ENCODE measurements at places on chromosomes 2 and 18.

GRCh38 chr2:98502556-98503335, 58.1 kb downstream of the INPP4A start:
- no peak for DNase-seq

GRCh38 chr2:40105593-40105992, 326.5 kb upstream of the THUMPD2 start:
- DNase-seq: no peak

DNA sequence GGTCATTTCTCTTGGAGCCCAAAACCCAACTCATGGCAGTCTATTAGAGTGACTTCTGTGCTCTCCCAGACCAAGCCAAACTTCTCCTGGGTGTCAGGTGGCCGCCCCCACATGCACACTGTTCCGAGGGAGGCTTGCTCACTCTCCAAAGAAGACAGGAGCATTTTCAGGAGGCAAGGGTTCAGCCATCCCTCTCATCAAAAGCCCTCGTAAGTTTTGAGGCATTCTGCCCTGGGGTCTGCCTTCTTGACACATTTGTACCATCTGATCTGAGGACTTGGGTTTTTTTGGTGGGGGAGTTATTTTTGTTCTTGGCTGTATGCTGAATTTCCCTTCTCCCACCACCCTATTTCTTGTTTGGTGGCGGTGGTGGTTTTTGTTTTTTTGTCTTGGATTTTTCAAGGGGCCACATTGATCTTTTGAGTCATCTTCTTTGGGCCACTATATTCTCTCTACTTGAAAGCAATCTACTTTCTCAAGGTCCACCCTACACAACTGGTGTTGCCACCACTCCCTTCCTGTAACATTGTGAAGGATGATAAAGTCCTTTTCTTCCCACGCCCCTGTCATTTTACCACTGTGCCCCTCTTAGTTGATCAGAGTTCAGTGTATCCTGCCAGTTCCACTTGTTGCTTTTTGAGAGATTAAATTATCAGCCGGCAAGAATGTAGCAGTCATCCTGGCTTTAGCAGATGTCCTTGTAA, 255.8 kb downstream of the CYP26B1 start:
- no peak for DNase-seq

DNA sequence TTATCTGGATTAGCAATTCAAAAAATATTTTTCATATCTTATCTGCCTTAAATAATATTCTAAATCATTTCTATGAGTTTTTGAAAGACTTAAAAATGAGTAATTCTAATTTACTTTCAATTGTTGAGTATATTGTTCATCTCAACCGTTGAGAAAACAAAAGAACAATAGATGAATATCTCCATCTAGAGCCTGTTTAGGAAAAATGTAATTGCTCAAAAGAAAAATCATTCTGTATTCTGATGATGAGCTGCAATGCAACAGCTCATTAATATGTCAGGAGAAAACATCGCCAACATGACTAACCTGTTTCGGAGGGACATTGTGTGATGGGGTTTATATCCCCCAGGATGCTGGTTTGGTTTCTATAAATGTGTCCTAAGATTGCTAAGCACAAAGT, 417.6 kb downstream of the SUCLG1 start:
- no peak for DNase-seq

DNA sequence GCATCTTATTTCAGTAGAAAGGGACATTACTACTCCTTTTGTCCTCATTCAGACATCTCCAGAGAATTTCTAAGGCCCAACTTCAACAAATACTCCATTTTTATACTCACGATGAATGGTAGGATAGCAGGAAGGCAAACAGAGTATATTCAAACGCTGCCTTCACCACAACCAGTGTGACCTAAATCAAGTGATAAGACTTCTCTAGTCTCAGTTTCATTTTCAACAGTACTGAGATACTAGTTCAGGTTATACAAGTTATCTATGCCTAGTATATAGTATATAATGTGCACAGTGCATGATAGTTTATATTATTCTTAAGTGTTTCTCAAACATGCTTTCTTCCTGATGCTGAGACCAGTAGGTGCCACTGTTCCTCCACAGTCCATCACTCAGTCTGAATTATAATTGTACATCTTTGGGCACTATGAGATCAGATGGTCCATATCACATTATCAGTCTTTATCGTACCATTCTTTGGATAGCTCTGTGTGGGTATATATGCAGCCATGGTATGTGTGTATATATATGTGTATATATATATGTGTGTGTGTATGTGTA, 66.3 kb upstream of the RPE start:
- no peak for DNase-seq

- no peak for DNase-seq
These were observed 238.9 kb downstream of the CYP26B1 start for GRCh38 chr2:71908798-71909197.

DNA sequence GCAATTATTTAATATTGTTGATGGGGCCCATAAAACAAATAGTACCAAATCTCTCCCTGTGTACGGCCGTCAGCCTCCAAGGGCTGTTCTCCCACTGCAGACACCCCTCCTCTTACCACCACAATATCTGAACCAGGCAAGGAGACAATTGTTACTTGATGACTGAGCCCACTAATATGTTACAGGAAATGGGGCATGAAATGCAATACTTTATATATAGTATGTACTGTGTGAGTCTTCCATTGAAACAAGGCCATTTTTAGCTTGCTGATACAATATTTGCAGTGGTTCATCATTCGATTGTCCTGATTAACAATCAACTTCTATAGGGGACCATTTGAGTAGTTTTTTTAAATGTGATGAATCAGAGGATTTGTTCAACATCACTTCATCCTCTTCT, 307.3 kb downstream of the GBX2 start:
- DNase-seq: no peak

DNA sequence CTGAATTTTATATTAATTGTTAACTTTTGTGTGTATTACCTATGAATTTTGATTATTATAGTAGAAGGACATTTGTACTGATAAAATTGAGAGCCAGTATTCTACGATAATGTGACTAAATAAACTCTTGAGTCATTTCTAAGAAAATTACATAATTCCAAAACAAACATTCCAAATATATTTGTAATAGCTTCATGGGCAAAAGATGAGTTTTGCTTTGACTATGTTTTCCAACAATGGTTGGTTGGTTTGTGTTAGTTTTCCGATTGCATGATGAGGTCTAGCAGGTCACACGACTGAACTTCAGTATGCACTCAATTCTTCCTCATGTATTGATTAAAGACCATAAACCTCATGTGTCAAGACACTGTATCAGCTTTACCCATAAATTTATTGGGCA, 71.7 kb upstream of the WDR75 start:
- DNase-seq: no peak

- DNase-seq: no peak
These were observed 28.5 kb downstream of the CYP27C1 start for GRCh38 chr2:127191331-127192219.

GRCh38 chr2:3115301-3116042, 262.1 kb downstream of the EIPR1 start:
- DNase-seq: no peak

DNA sequence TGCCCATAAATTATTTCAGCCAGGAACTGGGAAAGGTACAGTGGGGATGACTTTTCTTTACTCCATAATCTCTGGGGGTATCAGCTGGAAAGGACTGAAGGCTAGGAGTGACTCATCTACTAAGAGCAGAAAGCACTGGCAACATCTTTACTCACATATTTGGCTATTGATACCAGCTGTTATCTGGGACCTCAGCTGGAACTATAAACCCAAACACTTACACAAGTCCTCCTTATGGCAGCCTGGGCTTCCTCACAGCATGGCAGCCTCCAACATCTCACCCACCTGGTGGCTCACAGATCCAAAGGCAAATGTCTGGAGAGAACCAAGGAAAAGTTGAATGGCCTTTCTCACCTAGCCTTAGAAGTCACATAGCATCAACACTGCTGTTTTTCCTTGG, 379.0 kb upstream of the RND3 start:
- no peak for DNase-seq

GRCh38 chr2:235715601-235716000, 221.8 kb downstream of the AGAP1 start:
- DNase-seq: no peak

DNA sequence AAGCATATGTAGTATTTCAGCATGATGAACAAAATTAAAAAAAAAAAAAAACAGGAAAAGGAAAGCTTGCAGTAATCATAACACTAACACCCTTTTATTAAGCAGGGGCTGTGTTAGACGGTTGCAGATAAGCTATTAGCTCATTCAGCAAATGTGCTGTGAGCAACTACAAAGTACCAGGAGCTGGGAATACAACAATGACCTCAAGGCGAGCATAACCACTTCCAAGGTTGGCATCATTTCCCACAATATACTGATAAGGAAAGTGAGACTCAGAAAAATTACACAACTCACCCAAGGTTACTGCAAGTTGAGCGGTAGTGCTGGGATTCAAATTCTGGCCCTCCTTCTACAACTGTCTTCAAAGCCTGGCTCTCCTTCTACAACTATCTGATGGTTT, 38.2 kb upstream of the ACTR3 start:
- DNase-seq: no peak

DNA sequence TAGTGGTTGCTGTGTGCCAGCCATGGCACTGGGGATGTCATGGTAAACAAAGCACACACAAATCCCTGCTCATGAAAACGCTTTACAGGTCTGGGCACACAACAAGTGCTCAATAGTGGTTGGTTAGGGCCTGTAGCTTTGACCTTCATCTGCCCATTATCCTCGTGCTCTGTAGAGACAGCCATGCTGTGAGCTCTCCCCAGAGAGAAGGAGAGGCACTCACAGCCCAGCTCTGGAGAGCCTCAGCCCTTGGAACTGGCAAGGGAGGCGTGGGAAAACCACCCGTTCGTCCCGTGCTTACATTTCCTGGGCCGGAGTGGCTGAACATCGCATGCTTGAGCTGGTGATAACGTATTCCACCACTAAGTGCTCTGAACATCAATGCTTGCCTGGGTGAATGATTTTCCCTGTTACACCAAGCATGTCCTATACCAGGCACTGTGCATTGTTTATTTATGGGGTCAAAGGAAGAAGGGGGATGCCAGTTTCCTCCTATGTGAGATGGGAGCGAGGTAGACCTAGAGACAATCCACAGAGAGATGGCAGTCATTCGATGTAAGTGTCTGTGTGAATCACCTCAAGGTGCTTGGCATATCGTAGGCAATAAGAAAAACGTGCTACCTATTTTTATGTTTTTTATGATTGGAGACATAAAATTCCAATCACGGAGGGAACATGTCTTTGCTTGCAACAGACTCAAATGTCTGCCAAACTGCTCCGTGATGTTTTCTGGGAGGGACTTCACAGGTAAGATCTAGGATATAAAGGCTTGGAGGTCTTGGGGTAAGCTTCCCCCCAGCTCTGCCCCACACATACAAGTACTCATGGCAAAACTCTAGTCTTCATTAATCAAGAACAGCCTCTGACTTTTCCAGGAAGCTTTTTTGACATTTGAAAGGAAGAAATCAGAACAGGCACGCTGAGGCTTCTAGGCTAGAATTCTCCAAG, 75.5 kb downstream of the DDX1 start:
- DNase-seq: no peak

- DNase-seq: peak; percentile 76
These were observed 10.1 kb downstream of the CPLX4 start for GRCh38 chr18:59308248-59308937.

- DNase-seq: no peak
These were observed 11.1 kb upstream of the MSGN1 start for GRCh38 chr2:17805166-17805565.

GRCh38 chr2:6864923-6865345, 773 bp downstream of the CMPK2 start:
- peak; percentile 32 for DNase-seq

GRCh38 chr2:102103992-102104871, 38.3 kb upstream of the IL1R1 start:
- DNase-seq: peak; percentile 91

DNA sequence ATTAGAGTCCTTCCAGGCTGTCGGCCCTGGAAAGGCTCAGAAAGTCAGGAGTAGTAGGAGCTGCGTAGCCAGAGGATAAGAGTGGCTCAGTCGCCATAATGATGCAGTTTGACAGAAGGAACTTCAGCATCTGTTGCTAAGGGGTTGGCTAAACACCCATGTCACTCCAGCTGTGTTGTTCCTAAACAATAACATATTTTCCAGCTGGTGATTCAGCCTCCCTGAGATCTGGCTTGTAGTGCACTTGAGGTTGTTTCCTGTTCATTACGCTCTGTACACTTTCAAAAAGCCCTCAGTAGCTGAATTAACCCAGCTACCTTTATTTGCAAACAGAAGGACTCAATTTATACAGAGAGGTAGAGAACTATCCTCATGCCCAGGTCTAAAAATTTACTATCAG, 39.7 kb upstream of the EPAS1 start:
- DNase-seq: no peak

DNA sequence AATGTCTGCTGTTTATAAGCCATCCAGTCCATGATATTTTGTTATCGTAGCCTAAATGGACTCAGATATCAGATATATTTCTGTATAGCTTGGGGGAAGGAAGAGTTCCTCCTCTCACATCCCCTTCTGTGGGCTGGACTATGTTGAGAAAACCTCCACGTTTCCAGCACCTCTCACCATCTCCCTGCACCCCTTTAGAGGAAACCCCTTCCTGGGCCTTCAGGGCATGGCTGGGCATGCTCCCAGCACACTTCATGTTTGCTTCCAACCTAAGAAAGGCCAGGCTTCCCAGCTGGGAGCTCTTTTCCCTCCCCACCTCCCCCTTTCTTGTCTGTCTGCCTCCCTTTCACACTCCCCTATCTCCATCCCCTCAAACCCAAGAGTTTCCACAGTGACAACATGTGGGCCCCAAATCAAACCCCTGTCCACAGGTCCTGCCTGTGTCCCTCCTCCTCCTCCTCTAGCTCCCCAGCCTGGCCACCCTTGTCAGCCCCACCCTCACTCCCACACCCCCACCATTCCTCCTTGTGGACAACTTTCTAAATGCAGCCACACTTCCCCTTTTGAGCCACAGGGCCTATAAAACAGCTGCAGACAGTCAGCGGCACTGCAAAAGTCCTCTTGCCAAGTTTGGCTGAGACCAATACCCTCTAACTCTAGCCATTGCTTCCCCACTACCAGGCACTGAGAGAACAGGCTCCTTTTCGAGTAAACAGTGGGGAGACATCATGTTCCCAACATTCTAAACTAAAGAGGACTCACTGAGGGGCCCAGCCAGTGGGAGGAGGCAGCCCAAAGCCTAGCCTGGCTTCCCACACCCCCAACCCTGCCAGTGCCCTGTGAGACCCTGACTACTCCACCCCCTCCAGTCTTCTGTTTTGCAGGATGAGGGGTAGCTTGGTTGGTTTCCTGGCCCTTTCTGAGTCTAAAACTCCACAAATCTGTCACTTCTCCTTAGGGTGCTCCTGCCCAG, 120.5 kb downstream of the ZFP36L2 start:
- DNase-seq: no peak

- no peak for DNase-seq
These were observed 50.1 kb upstream of the ITM2C start for GRCh38 chr2:230814616-230815015.
